Activated CD4-positive, alpha-beta T cell treated with anti-CD3 and anti-CD28 coated beads, Interleukin-2, amount 10 ng/mL, durations not matched to agents 7 days and 5 days (primary cell): ENCODE measurements at places on chromosomes 4 and X. TPM values are rescaled to one million over a fixed set of nuclear protein-coding genes. Genes with fewer than 3 reads are reported as not detected.

Gene LANCL3
- 0.46 TPM for total RNA-seq

Gene MGARP
- total RNA-seq, result 0.21 TPM

Gene ZAR1
- total RNA-seq, result not detected

Gene SMR3B
- not detected for total RNA-seq

Gene ADH1A
- not detected for total RNA-seq

Gene HPGD
- 9.3 TPM for total RNA-seq

DNA sequence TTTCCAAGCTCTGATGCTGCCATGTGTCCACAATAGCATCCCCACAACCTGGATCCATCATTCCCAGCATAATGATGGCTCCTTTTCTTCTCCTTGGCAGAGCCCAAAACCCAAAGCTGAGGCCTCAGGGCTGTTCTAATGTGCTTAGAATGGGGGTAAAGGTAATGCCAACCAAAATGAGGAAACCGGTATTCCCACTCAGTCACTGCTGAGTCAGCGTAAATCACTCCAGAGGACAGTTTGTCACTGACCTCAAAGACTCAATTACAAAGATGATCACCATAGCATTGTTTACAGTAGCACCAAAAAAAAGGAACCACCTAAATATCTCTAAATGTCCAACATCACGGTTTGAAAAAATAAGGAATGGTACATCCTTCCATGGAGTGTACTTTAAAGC lies 41.2 kb downstream of the OTOP1 start:
- DNase-seq, result no peak

DNA sequence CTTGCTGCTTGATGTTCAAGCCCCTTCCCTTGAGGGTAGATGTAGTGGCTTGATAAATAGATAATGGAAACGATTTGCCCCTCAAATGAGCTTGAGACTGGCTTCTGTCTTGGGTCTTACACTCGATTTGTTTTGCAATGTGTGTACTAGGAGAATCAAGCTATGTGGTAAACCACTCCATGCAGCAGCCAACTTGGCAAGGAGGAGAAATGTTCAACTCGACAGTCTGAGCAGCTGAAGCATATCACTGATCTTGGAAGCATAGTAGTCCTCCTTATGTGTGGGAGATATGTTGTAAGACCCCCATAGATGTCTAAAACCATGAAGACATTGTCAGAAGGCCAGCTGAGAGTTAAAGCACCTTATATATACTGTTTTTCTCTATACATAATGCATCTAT lies 125.3 kb downstream of the CCNG2 start:
- no peak for DNase-seq

GRCh38 chr4:1099270-1099669 lies 14.1 kb downstream of the RNF212 start:
- DNase-seq, result no peak

DNA sequence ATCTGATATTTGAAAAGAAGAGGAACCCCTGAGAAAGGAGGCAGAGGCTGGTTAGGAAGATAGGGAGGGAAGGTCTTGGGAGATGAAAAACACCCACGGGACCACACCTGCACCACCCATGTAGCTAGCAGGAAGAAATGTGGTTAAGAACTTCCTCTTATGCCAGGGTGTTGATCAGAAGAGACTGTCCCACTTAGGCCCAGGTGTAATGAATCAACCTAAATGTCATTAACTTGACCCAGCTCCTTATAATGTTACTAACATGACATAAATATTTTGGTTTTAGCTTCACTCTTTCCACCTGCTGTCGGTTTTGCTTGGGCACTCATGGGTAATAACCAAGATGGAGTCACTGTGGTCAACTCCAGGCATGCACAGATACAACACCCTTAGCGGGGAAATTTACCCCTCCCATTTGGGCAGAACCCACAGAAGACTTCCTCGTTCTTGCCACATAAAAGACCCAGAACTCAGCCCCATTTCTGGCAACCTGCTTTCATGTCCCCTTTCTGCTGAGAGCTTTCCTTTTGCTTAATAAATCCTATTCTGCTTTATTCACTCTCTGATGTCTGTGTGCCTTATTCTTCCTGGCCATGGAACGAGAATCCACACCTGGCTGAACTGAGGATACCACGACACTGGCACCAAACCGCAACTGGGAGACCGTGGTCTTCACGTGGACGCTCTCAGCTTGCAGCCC lies 46.8 kb downstream of the ZNF141 start:
- peak; percentile 37 for DNase-seq

DNA sequence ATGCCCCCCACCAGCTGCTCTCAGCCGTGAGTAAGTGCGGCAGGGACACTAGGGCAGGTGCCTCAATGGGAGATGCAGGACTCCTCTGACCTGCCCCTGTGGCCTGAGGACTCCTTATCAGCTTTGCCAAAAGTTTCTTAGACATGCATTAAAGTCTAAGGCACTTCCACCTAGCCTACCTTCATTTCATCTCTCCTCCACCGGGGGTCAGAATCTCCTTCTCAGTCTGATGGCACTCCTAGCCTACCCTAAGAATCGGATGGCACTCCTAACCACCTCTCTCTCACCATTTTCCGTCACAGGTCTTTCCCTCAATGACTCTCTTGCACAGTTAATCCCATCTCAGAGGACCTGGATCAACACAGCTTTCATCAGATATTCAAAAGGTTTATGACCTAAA lies 85.9 kb downstream of the OTC start:
- DNase-seq, result no peak

- DNase-seq, result peak; percentile 50
Measured at GRCh38 chr4:87848622-87849351, 16.0 kb downstream of the MEPE start.
